Spleen (tissue), 13 donors: ENCODE measurements at places on chromosomes 12 and 14. TPM values are rescaled to one million over a fixed set of nuclear protein-coding genes. Genes with fewer than 3 reads are reported as not detected.

- no peak for DNase-seq
- H3K27ac ChIP-seq: no peak overlapping the region
- H3K4me3 ChIP-seq: no peak overlapping the region
- no peaks in the 10 kb centered on the region for H3K36me3 ChIP-seq
- no peaks in the 10 kb centered on the region for H3K27me3 ChIP-seq
These were observed 105.2 kb downstream of the GARIN6 start for GRCh38 chr12:99752740-99753139.

- H3K27ac ChIP-seq: peak overlapping the region; percentile 92
- no peaks in the 10 kb centered on the region for H3K27me3 ChIP-seq
- peaks cover 41% of the 10 kb centered on the region for H3K4me1 ChIP-seq
- peak overlapping the region; percentile 64 for H3K4me3 ChIP-seq
- peak; percentile 95 for DNase-seq
- peaks cover 54% of the 10 kb centered on the region for H3K36me3 ChIP-seq
These were observed 235 bp downstream of the RAB2B start for GRCh38 chr14:21476523-21476924.

- no peaks in the 10 kb centered on the region for H3K36me3 ChIP-seq
- H3K27me3 ChIP-seq: no peaks in the 10 kb centered on the region
- H3K4me1 ChIP-seq: no peaks in the 10 kb centered on the region
- DNase-seq: no peak
- H3K27ac ChIP-seq: no peak overlapping the region
- no peak overlapping the region for H3K4me3 ChIP-seq
These were observed 7.8 kb upstream of the NOVA1 start for GRCh38 chr14:26605602-26606001.

Gene SCNN1A
- 2.0 TPM for total RNA-seq
